ENCODE measurements at places on chromosomes 5 and 9.

GRCh38 chr5:43646992-43647391 is 44.0 kb downstream of the NNT start:
- DNase-seq = no peak

GRCh38 chr9:129725795-129726251 is 27.0 kb downstream of the PTGES start:
- DNase-seq = no peak

- no peak for DNase-seq
These were observed 297.5 kb upstream of the GRIN3A start for GRCh38 chr9:102035929-102036328.

DNA sequence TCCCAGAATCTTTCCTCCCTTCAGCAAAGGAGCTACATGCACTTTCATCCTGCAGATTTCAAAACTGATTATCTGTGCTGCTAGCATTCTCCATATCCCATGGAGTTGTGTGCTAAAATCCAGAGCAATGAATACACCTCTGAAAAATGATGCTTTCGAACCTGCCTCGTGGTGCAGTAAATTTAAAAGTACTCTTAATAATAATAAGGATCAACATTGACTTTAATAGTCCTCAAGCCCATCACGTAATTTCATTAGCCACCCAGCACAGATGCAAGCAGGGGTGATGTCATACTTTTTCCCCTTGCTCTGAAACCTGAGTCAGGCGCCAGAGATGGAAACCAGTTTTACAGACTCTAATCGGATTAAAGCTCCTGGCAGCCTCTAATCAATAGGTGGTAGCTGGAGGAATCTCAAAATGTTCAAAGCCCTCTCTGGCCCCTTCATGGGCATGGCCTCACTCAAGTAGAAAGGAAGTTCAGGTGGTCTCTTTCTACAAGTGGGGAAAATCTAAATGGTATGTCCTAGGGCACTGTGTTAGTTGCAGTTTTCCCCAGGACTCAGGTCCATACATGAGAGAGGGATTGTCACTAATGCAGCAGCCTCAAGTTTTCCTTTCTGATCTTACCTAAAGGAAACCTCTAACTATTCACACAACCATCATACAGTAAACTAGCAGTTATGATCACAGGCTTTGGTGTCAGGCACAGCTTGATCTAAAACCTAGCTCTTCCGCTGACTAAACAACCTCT is 221.6 kb upstream of the SLC30A5 start:
- no peak for DNase-seq

DNA sequence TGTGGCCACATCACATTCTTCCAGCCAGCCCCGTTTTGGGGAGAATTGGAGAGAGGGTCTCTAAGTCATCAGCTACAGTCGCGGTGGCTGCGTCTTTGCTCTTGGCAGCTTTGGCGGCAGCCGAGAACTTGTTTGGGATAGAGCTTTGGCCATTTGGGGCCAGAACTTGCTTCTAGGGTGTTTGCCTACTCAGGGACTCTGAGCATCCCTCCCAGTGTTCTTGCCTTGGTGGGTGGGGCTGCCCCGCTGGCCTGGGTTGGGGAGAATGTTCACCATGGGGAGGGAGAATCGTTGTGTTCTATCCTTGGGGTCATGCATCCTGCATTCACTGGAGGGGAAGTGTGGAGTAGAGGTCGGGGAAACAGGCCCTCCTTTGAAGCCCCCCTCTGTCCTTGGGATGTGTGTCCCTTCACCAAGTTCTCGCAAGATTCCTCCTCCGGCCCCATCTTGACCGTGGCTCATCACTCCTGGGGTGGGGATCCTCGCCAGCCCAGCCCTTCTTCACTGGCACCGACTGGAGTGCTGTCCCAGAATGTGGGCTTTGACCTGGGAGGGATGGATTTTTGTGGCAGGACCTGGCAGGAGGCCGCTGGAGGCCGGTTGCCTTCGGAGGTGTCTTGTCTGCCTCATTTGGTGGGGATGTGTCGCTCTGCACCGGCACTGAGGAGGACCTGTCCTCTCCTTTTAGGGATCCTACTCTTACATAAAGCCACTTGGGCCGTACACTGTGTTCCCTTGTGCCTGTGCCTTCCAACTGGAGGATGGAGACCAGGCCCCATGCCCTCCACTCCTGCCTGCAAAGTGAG is 3.5 kb downstream of the PHF2 start:
- DNase-seq = no peak

DNA sequence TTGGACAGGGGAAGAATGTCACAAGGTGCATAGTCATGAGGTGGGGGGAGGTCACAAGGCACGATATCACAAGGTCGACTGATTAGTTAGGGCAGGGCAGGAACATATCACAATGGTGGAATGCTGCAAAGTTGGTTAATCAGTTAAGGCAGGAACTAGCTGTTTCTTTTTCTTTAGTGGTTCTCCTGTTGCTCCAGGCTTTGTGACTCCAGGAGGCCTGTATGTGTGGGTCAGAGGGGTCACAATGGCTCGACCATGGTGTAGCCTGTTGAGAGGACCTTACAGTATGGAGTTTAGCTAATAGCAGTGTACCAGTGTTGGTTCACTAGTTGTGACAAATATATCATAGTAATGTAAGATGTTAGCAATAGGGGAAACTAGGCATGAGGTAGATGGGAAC is 12.4 kb upstream of the FSD1L start:
- no peak for DNase-seq

DNA sequence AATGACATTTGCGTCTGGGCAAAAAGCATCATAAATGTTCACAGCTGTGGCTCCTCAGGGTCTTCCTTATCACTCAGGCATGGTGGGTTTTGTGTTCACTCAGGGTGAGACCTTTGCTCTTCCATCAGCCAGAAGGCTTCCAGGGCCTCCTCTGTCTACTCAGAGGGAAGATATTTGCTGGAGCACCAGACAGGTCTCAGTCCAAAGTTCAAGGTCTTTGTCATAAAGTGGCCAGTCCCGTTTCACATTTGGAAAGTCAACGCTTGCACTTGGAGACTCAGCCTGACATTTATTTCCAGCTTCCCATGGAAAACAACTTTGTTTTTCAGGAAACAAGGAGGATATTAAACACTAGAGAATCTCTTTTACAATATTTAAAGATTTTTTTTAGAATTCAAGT is 12.2 kb upstream of the CARTPT start:
- DNase-seq = no peak

GRCh38 chr5:93130624-93131490 is 450.2 kb downstream of the NR2F1-AS1 start:
- no peak for DNase-seq

DNA sequence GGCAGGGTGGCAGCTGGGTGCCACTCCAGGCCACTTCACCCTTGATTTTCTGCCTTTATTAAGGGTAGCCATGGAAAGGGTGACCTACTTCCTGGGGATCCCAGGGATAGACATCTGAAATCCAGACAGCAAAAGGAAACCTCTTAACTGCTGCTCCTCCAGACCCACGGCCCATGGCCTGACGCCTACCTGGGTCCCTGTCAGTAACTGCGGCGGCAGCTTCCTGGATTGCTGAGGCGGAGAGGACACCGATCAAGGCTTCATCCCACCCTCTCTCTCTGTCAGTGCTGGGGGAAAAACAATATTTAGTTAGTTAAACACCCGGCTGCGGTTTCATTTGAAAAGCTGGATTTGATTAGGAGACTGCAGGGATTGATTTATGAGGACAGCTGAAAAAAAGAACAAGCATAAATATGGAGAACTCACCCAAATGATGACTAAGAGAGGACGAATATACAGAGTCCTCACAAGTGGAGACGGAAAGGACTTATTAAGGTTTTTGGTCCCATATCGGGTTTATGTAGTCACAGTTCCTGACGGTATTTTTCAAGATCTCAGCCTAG is 158.7 kb upstream of the KLF4 start:
- no peak for DNase-seq

DNA sequence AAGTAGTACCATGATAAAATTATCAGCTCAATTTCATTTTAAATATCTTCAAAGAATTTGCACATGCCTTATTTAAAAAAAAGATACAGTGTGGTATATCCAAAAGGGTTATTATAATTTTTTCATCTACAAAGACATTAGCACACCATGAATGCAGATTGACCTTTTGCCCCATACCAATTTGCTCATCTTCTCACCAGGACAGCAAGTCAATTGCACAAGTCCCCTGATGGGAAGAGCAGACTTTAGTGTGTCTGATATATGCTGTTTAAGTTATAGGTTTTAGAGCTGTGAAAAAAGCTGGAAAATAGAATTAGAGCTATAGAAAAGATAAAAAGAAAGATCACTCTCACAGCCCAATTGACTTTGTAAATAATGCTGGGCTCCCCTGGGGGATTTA is 325.8 kb upstream of the CDH6 start:
- no peak for DNase-seq

DNA sequence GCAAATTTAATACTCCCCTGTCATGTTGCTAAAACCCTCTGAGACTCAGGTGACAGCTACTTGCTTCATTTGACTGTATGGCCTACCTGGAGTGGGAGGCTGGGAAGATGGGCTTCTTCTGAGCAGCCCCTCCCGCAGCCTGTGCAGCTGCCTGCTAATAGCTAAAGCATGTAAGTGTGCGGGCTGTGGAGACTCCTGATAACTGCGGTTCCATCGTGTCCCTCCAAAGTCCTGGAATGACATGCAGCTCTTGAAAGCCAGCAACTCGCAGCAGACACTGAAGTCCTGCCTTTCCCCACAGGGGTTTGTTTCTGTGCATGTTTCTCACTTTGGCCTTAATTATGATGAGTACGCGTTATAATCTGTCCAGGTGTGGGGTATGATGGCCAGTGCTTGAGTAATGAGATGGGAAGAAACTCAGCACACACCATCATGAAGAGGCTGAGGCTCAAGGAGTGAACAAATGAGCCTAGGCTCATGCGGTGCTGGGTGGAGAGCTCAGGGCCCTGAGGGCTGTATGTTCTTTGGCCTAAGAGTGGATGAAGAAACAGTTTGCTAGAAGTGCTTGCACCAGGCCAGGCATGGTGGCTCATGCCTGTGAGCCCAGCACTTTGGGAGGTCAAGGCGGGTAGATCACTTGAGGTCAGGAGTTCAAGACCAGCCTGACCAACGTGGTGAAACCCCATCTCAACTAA is 119.1 kb downstream of the DOCK2 start:
- DNase-seq = no peak

GRCh38 chr9:133977421-133978201 is 14.5 kb downstream of the VAV2 start:
- DNase-seq = no peak

DNA sequence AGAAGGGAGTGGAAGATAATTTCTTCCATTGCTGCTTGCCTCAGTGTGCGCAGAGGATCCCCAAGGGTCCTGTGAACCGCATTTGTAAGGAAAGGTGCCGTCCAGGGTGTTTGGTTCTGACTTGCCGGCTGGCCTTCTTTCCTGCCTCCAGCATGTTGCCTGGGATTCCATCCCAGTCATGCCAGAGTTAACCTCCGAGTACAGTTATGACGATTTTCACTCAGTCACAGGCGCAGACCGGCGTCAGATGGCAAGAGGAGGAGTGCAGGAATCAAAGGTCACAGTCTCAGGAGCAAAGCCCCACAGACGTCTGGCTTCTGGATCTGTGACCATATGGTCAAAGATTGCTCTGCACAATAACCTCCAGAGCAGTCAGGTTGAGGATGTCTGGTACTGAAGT is 5.9 kb upstream of the GADD45G start:
- no peak for DNase-seq

DNA sequence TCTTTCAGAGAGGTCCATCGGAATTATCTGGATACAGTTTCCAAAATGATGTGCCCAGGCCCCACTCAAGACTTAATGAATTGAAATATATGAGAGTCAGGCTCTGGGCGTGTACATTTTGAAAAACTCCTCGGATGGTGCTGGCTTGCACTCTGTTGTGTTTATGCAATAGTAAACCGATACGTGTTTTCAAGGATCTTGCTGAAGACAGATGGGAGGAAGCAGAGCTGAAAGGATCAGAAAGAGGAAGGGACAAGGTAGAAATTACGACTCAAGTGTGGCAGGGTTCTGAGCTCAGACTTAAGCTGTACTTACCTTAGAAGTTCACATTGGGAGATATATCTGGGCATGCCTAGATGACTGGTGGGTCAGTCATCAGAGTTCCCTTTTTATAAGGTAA is 13.7 kb upstream of the STOM start:
- no peak for DNase-seq

DNA sequence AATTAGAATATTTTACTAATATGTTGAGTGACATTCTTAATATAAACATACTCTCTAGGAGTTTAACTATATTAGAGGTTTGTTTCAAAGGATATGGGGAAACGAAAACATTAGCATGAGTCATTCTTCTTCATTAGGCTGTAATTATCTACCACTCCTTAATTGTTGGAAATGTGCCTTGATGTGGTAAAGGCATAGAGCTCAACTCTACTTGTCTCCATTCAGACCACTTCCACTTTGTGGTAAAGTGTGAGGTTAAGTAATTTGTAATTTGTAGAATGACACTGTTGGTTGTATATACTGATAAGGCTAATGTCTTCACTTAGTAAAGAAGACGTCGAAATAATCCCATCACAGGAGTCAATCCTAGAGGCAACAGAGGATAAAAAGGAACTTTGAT is 58.1 kb downstream of the HAPLN1 start:
- DNase-seq = no peak

GRCh38 chr5:1895739-1896420 is 13.2 kb upstream of the IRX4 start:
- DNase-seq = no peak

DNA sequence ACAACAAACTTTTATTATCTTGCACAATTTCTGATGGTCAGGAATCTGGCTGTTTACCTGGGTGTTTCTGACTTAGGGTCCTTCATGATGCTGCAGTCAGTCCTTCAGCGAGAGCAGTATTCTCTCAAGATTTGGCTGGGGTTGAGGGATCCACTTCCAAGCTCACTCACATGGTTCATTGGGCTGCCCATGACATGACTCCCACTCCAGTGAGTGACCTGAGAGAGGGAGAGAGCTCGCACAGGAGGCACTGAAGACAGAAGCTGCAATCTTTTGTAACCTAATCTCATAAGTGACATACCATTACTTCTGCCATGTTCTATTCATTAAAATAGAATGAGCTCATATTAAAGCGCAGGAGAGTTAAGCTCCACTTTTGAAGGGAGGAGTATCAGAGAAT is 212.6 kb downstream of the SPATA31D1 start:
- DNase-seq = no peak

DNA sequence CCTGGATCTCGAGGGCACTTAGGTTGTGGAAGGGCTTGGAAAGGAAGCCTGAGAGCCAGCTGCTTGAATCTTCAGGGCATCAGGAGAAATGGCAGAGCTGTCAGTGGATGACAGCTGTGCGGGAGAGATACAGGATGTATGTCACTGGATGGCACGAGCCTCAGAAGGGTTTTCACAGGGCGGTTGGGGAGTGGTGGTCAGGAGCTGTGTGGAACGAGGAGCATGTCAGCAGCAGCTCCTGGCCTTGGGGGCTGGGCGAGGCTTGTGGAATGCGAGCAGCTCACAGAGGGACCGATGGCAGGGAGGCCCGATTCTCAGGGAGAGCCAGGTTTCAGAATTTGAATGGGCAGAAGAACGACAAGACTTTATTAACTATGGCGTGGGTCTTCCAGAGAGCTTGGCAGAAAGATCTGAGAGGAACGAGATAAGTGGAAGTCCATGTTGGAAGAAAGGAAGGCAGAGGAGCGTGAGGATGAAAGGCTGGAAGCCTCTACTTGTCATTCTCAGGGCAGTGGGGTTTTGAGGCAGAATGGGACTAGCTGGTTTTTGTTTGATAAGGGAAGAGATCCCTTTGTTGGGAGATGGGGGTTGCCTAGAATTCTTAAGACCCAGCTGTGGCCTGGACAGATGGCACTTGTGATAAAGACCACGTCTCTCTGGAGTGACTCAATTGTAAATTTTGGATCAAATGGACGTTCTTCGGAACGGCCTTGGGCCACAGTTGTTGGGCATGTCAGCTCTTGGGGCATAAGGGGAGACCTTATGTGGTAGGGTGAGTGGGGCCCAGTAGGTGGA is 60.3 kb downstream of the SNX30 start:
- DNase-seq = no peak

- no peak for DNase-seq
These were observed 24.8 kb downstream of the RAI14 start for GRCh38 chr5:34680896-34681295.

All from LNCaP clone FGC (cell line).